Epithelial cell of esophagus (primary cell): ENCODE measurements at places on chromosomes 16 and 17.

GRCh38 chr17:36614081-36614480 lies 12.7 kb downstream of the MRM1 start:
- DNase-seq = no peak

DNA sequence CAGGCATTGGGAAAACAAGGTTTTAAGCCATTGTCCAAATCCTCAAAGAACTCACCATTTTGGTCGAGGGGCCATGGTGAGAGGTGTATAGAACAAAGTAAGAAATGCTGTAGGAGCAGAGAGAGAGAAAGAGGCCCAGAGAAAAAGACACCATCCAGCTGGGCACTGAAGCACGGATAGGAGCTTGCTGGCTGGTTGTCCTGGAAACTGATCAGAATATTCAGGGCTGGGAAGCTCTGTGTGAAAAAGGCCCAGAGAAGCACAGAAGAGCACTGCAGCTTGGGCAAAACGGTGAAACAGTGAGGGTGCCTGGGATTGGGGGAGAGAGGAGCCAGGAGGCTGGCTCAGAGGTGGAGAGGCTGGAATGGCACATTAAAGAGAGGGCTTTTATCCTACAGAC lies 16.5 kb downstream of the HS3ST3B1 start:
- no peak for DNase-seq

GRCh38 chr17:56678249-56679114 lies 85.0 kb downstream of the NOG start:
- DNase-seq = no peak

DNA sequence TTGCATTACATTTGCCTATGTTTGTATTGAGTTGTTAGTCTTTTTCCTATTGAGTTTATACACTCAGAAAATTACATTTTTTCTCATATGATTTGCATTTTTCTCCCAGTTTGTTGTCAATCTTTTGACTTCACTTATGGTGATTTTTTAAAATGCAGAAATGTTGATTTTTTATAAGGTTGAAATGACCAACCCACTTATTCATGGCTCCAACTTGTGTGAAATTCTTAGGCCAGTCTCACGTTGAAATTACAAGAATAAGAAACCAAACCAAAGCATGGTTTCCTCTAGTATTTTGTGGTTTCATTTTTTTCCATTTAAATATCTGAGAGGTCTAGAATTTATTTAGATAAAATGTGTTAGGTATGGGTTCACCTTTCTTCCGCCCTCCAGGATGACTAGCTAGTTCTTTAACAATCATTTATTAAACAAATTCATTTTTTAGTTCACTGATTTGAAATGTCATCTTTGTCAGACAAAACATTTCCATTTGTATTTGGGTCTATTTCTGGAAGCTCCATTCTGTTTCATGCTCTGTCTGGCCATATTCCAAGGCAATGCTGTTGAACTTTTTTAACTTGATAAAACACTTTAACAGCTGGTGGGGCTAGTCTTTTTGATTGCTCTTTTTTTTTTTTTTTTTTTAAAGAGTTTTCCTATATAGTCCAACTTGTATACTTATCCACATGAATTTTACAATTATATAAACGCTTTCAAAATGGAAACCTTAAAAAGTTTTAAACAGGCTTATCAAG lies 40.0 kb downstream of the FAM20A start:
- DNase-seq = no peak

DNA sequence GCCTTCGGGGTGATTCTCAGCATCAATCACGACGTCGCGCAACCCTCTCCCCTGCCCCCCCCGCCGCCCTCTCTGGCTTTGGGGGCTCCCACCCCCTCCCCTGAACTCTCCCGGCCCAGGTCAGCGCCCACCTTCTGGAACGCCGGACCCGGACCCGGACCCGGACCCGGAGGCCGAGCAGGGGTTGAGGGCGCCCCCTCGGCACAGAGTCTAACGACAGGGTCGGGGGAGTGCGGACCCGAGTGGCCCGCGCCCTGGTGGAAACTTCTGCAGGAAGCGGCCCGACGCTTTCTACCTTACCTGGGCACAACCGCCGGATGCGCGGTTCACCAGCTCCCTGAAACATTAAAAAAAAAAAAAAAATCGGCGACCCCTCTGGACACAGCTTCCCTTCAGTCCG lies 16.2 kb downstream of the SALL1 start:
- DNase-seq = no peak

GRCh38 chr17:80845069-80845862 lies 146.4 kb upstream of the CHMP6 start:
- no peak for DNase-seq

DNA sequence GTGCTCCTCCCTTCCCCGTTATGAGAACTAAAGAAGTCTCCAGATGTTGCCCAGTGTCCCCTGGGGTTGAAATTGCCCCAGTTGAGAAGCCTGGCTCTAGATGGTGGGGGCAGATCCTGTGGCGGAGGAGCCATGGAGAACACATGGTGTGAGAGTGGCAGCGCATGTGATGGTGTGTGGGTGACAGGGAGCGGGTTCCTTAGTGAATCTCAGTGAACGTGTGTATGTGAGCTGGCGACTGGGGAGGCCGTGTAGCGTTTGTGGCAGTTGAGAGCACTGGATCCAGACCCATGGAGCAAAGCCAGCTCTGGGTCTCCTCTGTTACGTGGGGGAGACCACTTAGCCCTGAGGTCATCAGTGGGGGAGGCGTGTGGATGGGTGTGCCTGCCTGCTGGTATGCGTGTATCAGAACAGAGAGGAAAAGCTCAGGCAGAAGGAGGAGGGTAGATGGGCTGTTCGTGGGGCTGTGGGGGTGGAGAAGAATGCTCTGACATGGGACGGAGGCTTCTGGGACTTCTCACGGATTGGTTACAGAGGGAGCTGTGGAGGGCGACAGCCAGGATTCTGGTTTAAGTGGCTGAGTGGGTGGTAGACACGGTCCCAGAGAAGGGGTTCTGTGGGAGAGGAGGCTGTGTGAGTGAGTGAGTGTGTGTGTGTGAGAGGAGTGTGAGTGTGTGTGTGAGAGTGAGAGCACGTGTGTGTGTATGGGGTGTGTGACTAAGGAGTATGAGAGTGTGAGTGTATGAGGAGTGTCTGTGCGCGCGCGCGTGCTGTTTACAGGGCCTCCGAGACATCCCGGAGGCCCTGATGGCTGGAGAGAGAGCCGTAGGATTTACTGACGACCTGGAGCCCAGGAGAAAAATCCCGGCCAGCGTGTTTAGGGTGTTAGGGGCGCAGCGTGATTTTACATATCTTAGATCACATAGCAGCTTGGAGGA lies 193.8 kb downstream of the SNX29 start:
- DNase-seq = no peak

- no peak for DNase-seq
Measured at GRCh38 chr16:88662222-88662842, 559 bp downstream of the MVD start.

DNA sequence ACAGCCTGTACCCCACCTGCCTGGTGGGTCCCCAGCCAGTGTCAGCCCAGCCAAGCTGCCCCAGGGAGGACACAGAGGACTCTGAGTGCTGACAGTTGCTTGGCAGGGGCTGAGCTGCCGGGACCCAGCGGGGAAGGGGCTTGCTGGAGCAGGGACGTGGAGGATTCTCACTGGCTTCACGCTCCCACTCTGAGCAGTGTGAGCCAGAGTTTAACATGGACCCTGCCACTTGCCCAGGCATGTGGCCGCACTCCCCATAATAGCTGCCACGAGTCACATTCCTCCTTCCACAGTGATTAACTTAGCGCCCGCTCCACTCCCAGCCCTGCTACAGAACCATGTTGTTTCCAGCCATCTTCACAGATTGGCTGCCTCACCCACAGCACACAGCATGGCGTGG lies 31.2 kb downstream of the SREBF1 start:
- peak; percentile 57 for DNase-seq

GRCh38 chr16:30407102-30407803 lies at the start of gene ZNF771:
Gene ZNF771 (plus strand): TSS chr16:30407606. CDS start chr16:30408054, 448 bp downstream.
- peak; percentile 89 for DNase-seq

- no peak for DNase-seq
Measured at GRCh38 chr17:44607836-44608690, 48.2 kb upstream of the MEIOC start.

DNA sequence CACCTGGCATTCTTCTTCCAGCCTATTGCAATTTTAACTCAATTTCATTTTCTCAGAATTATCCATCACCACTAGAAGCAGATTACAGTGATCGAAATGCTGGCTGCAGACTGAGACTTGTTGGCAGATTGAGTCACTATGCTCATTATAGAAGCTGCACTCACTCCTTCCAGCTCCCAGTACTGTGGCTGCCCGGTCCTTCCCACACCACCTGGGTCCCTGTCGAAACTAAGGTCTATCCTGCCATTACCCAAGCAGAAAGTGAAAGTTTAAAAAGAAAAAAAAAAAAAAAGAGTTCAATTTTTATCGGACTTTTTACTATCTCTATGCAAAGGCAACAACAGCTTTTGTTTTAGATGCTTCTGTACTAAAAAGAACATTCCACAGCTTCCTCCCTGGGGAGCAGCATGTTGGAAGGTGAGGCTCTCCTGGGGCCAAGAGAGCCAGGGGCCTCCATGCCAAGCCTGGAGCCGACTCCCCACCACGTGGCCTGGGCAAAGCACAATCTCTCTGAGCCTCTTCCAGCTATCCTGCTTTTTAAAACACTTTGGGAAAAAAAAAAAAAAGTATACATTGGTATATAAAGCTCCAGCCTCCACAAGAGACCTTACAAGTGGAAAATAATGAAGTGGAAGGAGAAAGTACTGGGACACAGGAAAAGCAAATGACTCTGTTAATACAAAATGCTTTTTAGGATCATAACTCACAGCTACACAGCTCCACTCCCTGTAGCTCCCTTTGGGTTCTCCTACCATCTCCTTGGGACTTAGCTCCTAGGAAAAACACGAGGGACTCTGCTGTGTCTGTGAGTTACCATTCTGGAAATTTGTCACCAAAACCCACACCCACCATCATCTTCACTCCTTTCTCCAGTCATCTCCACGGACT lies 77.8 kb downstream of the USP31 start:
- DNase-seq = peak; percentile 93

DNA sequence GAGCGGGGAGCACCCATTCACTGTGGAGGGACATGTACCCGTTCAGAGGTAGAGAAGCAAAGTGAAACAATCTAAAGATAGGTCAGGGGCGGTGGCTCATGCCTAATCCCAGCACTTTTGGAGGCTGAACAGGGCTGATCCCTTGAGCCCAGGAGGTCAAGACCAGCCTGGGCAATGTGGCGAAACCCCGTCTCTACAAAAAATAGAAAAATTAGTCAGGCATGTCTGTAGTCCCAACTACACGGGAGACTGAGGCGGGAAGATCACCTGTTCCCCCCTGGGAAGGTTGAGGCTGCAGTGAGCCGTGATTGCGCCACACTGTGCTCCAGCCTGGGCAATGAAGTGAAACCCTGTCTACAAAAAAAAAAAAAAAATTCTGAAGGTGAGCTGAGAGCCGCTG lies 21.7 kb downstream of the MYL4 start:
- no peak for DNase-seq

DNA sequence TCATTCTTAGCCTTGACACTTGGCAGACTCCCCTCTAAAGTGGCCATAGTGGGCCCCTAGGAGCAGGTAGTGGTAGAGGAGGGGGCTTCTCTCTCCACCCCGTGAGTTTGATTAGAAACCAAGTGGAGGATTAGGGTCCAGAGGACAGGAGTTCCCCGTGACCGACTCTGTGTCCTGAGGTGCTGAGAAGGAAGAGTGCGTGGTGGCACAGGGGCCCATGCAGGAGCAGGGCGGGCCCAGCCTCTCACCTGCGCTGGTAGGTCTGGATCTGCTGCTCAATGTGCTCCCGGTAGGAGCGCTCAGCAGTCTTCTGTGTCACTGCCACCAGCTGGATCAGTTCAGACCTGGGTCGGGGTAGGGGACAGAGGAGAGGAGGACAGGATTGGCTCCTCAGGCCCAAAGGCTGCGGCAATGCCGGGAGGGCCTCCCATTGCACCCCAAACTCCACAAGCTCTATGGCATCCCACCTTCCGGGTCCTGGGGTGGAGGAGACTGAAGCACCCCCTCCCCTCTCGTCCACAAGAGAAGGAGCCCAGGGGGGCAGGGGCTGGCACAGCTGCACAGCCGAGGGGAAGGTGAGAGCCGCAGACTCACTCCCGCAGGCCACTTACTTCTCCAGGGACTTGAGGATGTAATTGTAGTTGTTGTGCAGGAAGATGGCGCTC lies 6.2 kb downstream of the ZACN start:
- DNase-seq = no peak

- peak; percentile 96 for DNase-seq
Measured at GRCh38 chr17:17675925-17676534, 5.2 kb upstream of the RAI1 start.

GRCh38 chr16:85049706-85050305 lies 22.2 kb downstream of the KIAA0513 start:
- no peak for DNase-seq

DNA sequence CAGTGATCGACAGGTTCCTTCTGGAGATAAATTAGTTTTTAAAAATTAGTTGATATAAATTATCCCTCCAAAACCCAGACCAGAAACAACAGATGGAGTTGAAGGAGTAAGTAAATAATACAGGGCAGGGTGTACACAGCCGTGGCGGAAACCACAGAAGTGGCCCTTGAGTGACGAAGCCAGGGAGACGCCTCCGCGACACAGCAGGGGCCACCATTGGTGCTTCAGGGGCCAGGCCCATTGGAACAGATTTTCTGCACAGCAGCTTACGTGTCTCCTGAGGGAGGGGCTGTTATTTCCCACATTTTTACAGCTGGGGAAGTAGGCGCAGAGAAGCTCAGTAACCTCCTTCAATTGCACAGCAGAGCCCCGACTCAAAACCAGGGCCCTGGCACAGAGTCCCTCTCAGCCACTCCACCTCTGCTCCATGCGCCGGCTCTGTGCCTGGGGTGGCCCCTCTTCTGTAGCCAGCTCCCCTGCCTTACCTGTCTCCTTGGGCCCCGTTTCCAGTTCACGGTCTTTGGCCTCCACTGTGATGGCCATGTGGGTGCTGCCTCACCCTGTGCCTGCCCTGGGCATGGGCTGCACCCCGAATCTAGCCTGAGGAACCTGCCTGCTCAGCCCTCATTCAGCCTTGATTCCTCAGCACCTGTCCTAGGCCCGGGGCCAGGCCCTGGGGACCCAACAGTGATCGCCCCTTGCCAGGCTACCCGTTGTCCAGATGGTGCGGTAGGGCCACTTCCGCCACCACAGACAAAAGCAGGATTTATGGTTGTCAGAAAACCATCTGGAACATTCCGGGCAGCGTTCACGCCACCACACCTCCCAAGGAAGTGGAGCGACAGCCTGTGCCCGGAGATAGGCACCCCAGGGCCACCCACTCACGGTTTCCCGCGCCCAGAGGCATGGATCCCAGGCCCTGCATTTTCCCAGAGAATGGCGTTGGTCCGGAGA lies 128.5 kb upstream of the GSE1 start:
- no peak for DNase-seq

DNA sequence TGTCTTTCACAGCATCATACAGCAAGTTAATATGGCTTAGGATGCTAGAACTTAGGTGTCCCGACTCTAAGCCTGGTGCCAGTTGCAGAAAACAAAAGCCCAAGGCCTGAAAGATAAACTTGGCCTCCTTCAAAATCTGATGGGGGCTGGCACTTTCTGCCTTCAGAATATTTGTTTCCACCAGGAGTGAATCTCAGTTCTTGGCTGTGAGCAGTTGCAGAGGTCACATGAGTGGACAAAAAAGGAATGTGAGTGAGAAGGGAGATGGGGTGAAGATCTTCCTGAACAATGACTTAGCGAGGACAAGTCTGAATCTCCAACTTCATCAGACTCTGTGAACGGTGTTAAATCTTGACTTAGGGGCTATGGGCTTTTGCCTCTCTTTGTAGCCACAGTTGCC lies 46.6 kb downstream of the HOXB1 start:
- DNase-seq = no peak

GRCh38 chr17:2798678-2799077 lies 2.4 kb downstream of the RAP1GAP2 start:
- DNase-seq = no peak

- DNase-seq = peak; percentile 96
Measured at GRCh38 chr17:45135192-45135977, at the start of gene ACBD4. Gene ACBD4 (plus strand): TSS chr17:45135687. CDS start chr17:45136145, 458 bp downstream.
